ENCODE measurements at places on chromosomes 6 and 20. TPM values are rescaled to one million over a fixed set of nuclear protein-coding genes. Genes with fewer than 3 reads are reported as not detected.

Gene HCRTR2
- not detected for total RNA-seq

Gene OPN5
- total RNA-seq: not detected

Gene RWDD1
- 27.4 TPM for total RNA-seq

Gene BPIFB4
- not detected for total RNA-seq

Gene SAPCD1
- total RNA-seq: 1.2 TPM

Gene GPR6
- total RNA-seq: not detected

Gene APOM
- total RNA-seq: 1.2 TPM

Gene PCK1
- total RNA-seq: not detected

Gene LIME1
- total RNA-seq: 7.0 TPM

Gene FAM83C
- total RNA-seq: not detected

Gene F13A1
- total RNA-seq: under 0.01 TPM

Gene C6orf58
- not detected for total RNA-seq

Gene KCNK16
- not detected for total RNA-seq

Gene CAP2
- total RNA-seq: 8.9 TPM

Gene BPIFB2
- total RNA-seq: not detected

Gene TBX18
- total RNA-seq: 3.2 TPM

Gene TREML2
- not detected for total RNA-seq

Gene SNRPB
- total RNA-seq: 345 TPM

Gene EPPIN
- total RNA-seq: not detected

Gene SLC17A2
- not detected for total RNA-seq

Gene IL20RA
- total RNA-seq: 0.50 TPM

Gene MAP7
- total RNA-seq: 1.4 TPM

Gene ADGRF4
- total RNA-seq: 0.33 TPM

Gene OR12D3
- total RNA-seq: not detected

Gene CYP39A1
- total RNA-seq: 0.44 TPM

Gene CGAS
- 7.4 TPM for total RNA-seq

Gene ZBTB46
- 16.7 TPM for total RNA-seq

Gene SEL1L2
- not detected for total RNA-seq

Gene RSPO3
- total RNA-seq: 2.6 TPM

Gene CD83
- total RNA-seq: 1.2 TPM

Gene PROKR2
- total RNA-seq: not detected

Gene PTP4A1
- 53.9 TPM for total RNA-seq

Gene PKIG
- 146 TPM for total RNA-seq

Gene BAK1
- 18.0 TPM for total RNA-seq

Gene SIGLEC1
- not detected for total RNA-seq

Gene SLC44A4
- not detected for total RNA-seq

Gene PPIL1
- total RNA-seq: 34.7 TPM

Gene GABRR1
- not detected for total RNA-seq

Gene SIRPA
- 11.5 TPM for total RNA-seq

Gene LTA
- total RNA-seq: not detected

Gene COL9A1
- total RNA-seq: not detected

Gene PSMB1
- 409 TPM for total RNA-seq

Gene PTK6
- 0.11 TPM for total RNA-seq
